Retinal pigment epithelial cell (primary cell): ENCODE measurements at places on chromosomes 1 and 21.

- no peak for DNase-seq
These were observed 53.6 kb upstream of the MUTYH start for GRCh38 chr1:45393718-45394302.

GRCh38 chr1:208254376-208254775 is 10.2 kb upstream of the PLXNA2 start:
- no peak for DNase-seq

DNA sequence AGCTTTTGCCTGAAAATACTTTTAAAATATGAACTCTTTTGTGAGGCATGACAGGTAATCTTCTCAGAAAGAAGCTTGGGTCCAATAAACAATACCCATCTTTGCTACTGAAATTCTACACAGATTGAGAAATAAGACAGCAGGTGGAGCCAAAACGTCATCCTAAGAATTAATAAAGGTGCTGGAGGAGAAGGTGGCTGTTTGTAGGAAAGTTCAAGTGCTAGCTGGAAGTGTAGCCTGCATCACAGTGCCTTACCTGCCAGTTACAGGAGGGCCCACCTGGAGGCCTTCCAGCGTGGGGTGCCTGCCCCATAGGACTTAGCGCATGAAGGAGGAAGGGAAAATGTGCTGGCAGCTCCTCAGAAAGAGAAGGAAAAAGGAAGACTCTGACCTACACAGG is 93.7 kb downstream of the TTC3 start:
- no peak for DNase-seq

DNA sequence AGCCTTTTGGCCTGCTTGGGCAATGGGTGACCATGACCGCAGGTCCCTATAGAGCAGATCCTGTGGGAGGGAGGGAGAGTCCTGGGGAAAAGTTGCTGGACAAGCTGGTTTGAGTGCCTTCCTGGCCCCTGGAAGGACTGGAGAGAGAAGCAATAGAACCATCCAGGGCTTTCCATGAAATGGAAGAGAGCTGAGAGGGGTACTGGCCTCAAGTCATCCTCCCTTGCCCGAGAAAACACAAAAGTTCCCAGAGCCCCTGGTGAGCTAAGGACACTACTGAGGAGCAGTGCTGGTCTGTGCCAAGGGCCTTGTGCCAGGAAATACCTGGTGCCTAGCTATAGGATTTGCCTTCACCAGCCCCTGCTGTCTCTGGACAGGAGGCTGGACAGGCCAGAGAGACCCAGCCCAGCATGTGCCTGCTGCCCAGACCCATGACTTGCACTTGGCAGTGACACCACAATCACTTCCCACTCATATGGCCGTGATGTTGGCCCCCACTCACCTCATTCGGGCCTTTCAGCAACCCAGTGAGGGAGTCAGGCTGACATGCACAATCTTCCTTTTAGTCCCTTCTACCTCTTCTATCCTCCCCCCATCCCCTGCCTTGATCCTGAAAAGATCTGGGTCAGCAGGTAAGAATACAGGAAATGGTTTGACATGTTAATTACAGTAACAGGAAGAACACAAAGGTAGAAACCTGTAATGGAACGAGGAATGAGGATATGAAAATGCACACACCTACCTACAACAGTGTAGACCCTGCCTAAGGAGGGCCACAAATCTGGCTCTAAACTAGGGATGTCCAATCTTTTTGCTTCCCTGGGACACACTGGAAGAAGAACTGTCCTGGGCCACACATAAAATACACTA is 7.0 kb downstream of the SH3BP5L start:
- no peak for DNase-seq

GRCh38 chr1:91944087-91944486 is 5.1 kb upstream of the BRDT start:
- no peak for DNase-seq

DNA sequence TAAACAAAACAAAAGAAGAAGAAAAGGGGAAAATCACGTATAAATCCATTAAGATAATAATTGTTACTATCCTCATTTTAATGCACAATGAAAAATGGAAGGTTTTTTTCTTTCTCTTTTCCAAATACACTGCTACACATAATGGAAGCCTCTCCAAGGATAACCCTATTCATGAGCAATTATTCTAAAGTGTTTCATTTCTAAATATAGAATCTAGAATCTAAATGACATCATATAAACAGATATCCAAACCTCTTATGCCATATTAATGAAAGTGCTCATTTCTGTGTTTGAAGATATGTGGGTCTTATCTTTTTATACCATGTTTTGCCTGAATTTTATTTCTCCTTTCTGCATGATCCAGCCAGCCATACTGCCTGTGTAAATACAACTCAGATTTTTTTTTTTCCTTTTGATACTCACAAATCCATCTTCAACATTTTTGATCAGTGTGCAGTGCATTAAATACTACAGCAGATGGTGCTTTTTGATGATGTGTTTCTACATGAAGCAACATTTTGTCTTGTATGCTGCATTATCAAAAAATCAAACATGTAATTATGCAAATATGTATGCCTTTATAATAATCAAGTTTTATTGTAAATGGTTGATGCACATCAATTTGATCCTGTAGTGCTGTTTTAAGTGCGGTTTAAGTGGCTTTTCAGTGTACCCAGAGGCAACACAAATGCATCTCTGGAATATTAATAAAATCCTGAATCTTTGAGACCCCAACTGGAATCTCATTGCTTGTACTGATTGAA is 625.6 kb upstream of the PTBP2 start:
- no peak for DNase-seq

DNA sequence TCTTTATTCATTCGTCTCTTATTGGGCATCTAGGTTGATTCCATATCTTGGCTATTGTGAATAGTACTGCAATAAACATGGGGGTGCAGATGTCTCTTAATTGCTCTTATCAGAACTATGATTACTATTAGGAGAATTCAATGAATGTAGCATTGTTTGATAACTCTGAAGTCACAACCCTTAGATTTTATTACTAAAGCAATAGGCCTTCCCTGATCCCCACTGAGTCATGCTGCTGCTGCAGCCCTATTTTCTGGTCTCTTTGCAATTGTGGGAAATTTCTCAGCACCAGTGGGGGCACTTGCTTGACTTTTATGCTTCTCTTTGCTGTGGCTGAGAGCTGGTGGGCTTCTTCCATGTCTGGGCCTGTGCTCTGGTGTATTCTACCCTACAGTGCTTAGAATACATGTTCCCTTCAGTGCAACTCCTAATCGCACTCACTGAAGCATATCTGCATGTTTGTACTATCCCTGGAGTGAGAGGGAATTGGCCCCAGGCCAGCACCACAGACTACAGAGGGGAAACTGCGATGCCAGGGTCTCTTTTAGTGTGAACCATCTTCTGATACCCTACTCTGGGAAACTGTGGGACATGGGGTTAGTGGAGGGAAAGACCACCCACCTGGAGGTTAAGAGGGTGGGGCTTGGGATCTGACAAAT is 52.2 kb upstream of the ROR1 start:
- DNase-seq: no peak

- no peak for DNase-seq
These were observed 58.7 kb downstream of the ALG14 start for GRCh38 chr1:95013950-95014574.
